Gastrocnemius medialis (tissue), 4 donors: ENCODE measurements at places on chromosomes 16 and 17. TPM values are rescaled to one million over a fixed set of nuclear protein-coding genes. Genes with fewer than 3 reads are reported as not detected.

DNA sequence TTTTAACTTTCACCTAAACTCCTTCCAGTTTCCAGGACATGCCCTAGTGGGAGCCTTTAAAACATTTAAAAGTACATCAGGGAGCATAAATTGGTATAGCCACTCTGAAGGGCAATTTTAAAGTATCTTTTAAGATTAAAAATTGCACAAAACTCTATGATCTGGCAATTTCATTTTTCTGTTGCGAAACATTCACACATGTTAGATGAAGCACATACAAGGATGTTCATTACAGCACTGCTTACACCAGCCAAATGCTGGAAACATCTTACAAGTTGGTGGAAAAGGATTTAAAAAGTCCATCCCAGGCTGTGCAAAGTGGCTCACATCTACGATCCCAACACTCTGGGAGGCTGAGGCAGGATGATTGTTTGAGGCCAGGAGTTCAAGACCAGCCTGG is 26.4 kb upstream of the LONP2 start:
- H3K27ac ChIP-seq: no peak overlapping the region
- H3K4me3 ChIP-seq: no peak overlapping the region
- DNase-seq: no peak
- no peaks in the 10 kb centered on the region for H3K4me1 ChIP-seq

DNA sequence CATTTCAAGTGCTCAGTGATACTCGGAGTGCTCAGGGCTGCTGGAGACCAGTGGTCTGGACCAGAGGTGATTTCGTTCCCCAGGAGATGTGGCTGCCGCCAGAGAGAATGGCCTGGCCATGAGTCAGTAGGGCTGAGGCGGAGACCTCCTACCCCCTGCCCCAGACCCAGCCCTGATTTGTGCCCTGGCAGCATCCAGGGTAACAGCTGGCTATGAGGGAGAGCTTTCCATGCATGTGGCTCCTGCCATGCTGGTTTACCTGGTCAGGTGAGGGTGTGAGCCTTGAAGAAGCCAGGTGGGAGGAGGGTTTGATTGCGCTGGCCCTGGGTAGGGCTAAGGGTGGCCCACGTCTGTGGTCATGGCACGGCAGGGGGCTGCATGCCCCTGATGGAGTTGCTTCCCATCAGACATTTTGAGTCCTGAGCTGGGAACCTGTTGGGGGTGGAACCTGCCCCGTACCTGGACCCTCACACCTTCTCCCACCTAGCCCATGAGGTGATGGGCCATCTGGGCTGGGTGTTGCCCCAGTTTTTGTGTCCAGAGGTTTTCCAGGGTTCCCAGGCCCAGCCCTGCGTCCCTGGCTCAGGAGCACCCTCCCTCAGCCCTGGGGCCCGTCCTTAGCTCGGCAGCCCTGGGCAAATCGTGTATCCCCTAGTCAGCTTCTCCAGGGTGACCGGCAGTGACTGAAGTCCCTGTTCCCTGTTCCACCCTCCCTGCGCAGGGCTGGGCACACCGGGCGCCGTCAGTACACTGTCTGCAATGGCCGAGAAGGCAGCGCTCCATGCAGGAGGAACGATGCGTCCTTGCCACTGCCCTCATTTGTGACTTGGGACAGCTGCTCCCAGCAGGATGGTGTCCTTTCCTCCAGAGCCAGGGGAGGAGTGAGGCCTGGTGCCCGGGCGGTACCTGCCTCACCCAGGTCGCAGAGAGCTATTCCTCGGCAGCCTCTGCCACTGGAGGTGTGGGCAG is 9.0 kb upstream of the CSNK1D start:
- H3K27me3 ChIP-seq: no peaks in the 10 kb centered on the region
- peaks cover 3% of the 10 kb centered on the region for H3K4me1 ChIP-seq
- H3K4me3 ChIP-seq: no peak overlapping the region

WFDC1 gene
- total RNA-seq: 0.68 TPM

GRCh38 chr17:80717720-80718083 is 173.1 kb downstream of the RPTOR start:
- no peaks in the 10 kb centered on the region for H3K36me3 ChIP-seq
- no peaks in the 10 kb centered on the region for H3K27me3 ChIP-seq
- DNase-seq: no peak
- H3K4me1 ChIP-seq: peaks cover 15% of the 10 kb centered on the region

ABCA9 gene
- total RNA-seq: 10.0 TPM

DNA sequence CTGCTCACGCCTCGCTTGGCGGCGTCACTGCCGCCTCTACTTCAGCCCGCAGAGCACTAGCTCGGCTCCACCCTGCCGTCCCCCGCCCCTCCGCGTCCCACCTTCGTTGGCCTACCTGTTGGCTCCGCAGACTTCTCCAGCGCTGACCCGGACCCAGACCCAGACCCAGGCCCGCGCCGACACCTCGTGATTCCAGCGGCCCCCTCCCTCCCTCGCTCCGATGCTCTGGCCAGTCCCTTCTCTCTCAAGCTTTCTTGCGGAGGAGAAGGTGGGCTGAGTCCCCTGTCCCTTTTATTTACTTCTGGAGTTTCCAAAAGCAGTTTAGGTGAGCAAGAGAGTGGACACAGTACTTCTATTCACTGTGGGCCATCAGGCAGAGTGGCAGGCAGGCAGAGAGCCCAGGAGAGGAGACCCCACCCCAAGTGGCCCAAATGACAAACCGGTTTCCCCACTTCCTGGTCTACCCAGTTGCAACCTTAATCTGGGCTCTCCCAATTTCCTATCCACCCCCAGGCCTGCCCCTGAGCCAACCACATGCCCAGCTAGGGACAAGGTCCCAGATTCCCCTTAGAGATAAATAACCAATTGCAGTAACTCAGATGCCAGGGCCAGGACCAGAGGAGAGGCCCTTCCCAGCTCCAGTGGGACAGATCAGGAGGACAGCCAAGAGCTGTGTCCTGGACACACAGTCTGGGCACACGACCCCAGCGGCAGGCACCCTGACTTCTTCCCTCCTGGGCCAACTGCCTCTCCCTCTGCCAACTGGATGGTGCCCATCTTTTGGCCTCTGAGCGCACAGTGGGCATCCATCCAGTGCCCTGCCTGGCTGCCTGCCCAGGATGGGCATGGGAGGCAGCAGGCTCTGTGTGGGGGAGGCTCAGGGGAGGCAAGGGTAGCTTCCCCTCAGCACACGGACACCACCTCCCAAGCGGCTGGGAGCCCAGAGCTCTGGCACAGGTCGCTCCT is 1.2 kb upstream of the SRCIN1 start:
- H3K27ac ChIP-seq: no peak overlapping the region
- H3K27me3 ChIP-seq: peaks cover 50% of the 10 kb centered on the region
- no peaks in the 10 kb centered on the region for H3K36me3 ChIP-seq
- no peak for DNase-seq
- H3K4me3 ChIP-seq: no peak overlapping the region

- DNase-seq: peak; percentile 97
- H3K4me1 ChIP-seq: peaks cover 87% of the 10 kb centered on the region
- no peak overlapping the region for H3K4me3 ChIP-seq
- H3K27ac ChIP-seq: peak overlapping the region; percentile 98
These were observed 3.0 kb upstream of the BCAR1 start for GRCh38 chr16:75254359-75254837.

HNF1B gene
- not detected for total RNA-seq

DNA sequence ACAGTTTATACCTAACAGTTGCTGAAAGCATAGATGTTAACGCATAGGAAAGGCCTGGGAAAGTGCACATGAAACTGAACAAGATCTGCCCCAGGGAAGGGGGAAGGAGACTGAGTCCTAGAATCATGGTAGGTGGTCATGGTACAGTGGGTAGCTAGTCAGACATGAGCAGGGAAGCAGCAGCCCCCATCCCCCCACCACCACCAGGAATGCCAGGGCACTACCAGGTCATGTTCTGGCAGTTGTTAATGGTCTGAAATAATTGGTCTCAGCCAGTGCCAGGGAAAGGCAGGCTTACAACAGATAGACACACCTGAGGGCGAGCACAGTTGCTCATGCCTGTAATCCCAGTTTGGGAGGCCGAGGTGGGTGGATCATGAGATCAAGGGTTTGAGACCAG is 185.2 kb downstream of the CPPED1 start:
- H3K36me3 ChIP-seq: no peaks in the 10 kb centered on the region
- no peak overlapping the region for H3K27ac ChIP-seq
- no peak for DNase-seq
- no peaks in the 10 kb centered on the region for H3K27me3 ChIP-seq

CDH13 gene
- total RNA-seq: 20.2 TPM

DNA sequence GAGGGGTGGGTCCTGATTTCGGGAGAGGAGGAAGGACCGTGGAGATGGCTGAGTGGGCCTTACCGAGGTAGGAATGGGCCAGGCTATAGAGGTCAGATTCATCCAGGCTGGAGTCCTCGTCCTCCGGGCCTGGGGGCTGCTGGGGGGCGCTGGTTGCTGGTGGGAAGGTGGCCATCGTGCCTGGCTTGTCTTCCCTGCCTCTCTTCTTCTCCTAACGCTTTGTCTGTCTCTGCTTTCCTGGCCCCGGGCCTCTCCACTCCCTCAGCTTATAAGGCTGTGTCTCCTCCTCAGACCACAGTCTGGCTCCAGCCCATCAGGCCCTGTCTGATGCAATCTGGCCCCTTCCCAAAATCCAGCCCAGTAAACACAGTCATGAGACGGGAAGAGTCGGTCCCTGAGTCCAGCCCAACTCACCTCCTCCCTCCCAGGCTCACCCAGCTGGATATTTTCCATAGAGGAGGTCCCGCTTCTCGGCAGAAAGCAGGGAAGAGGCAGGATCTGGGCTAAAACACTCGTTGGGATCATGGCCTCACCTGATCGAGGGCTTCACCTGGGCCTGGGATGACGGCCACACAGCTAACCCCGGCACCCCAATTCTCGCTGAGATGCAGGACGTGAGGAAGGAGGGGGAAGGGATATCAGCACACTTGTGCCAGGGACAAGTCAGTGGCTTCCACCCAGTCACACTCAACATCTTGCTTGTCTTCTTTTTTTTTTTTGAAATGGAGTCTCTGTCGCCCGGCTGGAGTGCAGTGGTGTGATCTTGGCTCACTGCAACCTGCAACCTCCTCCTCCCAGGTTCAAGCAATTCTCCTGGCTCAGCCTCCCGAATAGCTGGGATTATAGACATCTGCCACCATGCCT is at the start of gene NUPR1:
Gene NUPR1, minus strand, starts transcription at position 242 of the 864 bp plus-strand sequence. Its CDS starts 67 bp downstream, at position 175.
- H3K36me3 ChIP-seq: peaks cover 10% of the 10 kb centered on the region
- H3K4me1 ChIP-seq: peaks cover 35% of the 10 kb centered on the region
- peak; percentile 99 for DNase-seq
- H3K27ac ChIP-seq: peak within 1 kb of the TSS; percentile 99

DNA sequence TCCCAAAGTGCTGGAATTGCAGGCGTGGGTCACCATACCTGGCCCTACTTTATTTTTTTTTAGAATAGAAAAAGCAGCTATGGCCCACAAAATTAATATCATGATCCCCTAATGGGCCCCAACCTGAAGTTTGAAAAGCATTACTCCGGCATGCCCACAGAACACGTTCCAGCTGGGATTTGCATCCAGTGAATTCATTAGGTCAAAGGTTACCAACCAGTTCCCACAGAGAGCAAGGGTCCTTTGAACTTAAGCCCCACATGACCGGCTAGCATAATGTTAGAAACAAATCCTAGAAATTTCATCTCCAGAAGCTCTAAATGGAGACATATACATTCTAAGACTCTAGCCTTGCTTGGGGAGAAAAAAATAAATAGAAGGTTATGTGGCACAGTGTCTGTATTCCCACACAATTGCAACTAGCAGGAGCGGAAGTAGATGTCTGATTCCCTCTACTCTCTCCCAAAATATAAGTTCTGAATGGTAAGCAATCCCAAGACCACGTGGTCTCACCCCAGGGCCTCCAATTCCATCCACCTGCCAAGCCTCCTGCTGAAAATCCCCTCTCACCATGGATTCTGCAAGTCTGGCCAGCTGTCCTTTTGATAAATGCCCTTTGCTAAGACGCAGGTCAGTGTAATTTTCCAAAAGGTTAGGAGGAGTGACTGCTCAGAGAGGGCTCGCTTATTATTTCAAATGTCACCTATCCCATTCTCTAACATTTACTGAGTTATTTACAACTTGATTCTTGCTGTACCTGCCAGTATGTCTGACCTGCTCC is 395.8 kb downstream of the NPIPA8 start:
- H3K4me3 ChIP-seq: no peak overlapping the region
- no peak overlapping the region for H3K27ac ChIP-seq
- DNase-seq: no peak
- no peaks in the 10 kb centered on the region for H3K4me1 ChIP-seq

DNA sequence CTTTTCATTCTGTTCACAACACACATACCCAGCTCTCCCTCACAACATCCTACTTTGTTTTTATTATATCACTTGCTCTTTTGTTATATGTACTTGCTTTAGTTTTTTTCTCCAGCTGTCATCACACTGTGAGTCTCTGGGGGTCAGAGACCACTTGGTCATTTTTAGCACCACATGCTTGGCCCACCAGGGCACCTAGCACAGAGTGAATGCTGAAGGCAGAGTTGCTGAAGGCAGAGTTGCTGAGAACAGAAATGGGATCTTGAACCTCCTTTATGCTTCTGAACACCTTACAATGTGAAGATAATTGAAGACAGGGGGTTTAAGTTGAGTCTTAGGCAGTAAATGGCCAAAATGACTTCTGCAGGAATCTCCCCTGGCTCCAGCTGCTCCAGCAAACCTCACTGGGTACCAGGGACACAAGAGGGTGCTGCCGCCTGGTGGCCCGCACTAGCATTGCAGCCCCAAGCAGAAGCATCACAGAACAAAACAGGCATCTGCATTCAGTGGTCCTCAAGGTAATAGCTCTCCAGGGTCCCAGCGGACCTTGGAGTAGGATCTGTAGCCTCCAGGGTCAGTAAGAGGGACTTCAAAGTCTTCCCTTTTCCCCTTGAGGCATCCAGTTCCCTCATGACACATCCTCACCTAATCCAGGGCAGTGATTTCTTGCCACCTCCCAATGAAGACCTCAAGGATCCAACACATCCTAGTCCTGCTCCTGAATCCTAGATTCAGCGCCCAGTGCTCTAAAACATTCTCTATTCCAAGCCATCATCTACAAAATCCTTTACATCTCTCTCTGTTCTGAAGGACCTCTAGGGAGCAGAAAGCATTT is 1972.6 kb downstream of the TP53TG3F start:
- no peak overlapping the region for H3K27ac ChIP-seq
- H3K36me3 ChIP-seq: no peaks in the 10 kb centered on the region
- no peaks in the 10 kb centered on the region for H3K4me1 ChIP-seq
- H3K4me3 ChIP-seq: no peak overlapping the region

- no peaks in the 10 kb centered on the region for H3K27me3 ChIP-seq
- H3K27ac ChIP-seq: no peak overlapping the region
These were observed 259.0 kb downstream of the HS3ST4 start for GRCh38 chr16:25950586-25951281.

- H3K27me3 ChIP-seq: no peaks in the 10 kb centered on the region
- H3K27ac ChIP-seq: peak overlapping the region; percentile 79
- H3K36me3 ChIP-seq: no peaks in the 10 kb centered on the region
- peaks cover 50% of the 10 kb centered on the region for H3K4me1 ChIP-seq
- H3K4me3 ChIP-seq: no peak overlapping the region
- no peak for DNase-seq
These were observed 225.9 kb downstream of the SEC14L1 start for GRCh38 chr17:77366558-77367245.
